RKO (cell line): ENCODE measurements at places on chromosomes 6 and 20.

DNA sequence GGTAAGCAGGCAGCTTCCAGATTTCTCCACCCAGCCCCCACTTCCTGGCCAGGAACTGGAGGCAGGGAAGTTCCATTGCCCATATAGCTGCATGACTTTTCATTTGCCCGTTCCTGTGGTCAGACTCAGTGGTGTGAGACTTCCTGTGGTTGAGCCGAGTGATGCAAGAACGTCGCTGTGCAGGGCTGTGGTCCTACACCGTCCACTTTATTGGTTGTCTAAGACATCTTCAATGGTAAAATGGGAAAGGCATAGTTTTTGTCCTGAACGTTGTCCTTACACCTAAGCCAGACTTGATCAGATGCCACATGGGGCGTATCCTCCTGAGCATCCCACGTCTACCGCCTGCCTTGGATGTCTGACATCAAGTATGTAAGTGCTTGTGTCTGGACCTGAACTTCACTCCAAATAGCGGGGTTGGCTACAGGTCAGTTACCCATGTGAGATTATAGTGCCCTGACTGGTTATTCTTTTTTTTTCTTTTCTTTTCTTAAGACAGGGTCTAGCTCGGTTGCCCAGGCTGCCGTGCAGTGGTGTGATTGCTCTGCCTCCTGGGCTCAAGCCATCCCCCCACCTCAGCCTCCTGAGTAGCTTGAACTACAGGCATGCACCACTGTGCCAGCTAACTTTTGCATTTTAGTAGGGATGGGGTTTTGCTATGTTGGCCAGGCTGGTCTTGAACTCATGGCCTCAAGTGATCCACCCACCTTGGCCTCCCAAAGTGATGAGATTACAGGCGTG is 25.9 kb upstream of the GTSF1L start:
- DNase-seq = no peak

GRCh38 chr6:111478749-111479148 is 4.3 kb downstream of the REV3L start:
- DNase-seq = peak; percentile 72

DNA sequence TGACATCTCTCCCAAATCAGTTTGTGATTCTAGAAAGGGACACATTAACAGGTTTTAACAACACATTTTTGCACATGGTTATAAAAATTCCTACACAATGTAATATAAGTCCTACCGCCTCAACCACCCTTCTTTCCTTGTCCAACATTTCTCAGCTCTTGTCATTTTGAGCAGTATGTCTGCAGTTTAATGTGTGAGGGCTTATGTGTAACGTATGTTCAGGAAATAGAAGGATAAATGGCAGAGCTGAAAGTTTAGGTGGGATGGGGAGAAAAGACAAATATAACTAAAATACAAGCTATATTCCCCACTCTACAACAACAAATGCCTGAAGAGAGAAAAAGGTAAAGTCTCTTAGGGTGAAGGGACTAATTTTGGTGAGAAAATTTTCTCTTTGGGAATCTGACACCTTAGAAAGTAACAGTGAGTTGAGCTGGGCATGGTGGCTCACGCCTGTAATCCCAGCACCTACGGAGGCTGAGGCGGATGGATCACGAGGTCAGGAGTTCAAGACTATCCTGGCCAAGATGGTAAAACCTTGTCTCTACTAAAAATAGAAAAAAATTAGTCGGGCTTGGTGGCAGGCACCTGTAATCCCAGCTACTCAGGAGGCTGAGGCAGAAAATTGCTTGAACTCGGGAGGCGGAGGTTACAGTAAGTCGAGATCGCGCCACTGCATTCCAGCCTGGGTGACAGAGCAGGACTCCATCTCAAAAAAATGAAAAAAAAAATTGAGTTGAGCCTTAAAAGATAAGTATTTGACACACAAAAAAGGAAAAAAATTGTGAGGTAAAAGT is 5.1 kb downstream of the PNRC1 start:
- DNase-seq = no peak

DNA sequence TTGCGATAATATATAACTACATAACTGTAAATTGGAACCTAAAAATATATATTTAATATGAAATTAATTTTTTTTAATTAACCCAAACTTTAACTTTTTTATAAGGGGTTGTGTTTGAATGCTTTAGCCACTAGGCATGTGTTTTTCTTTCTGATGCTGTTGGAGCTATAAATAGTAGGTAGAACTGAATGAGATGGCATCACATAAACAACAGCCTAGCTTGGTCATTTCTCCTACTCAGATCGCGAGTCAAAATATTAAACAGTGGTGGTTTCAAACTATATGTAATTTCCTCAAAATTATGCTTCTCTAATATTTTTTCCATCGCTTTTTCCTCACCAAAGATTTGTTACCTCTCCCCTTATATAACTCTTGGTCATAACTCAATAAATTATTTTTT is 243.2 kb downstream of the ARID1B start:
- peak; percentile 78 for DNase-seq

DNA sequence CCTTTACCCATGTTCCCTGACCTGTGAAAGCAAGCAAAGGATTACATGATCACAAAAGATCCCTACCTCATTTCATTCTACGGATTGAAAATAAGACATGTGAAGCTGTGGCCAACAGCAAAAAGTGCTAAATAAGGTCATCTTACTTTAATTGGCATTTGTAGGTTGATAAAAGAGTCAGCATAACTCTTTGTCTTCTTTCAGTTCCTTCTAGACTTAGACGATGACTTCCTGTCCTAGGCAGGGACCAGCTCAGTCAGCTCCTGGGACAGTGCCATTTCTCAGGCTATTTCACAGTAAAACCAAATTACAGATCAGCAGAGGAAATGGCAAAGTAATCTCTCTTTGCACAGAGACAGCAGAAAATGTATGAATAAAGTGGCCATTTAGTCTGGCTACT is 480.7 kb downstream of the RFPL4B start:
- no peak for DNase-seq

- no peak for DNase-seq
Measured at GRCh38 chr6:116409756-116410155, 39.0 kb downstream of the DSE start.

GRCh38 chr6:3072798-3073197 is 4.5 kb downstream of the RIPK1 start:
- DNase-seq = no peak

GRCh38 chr6:52994031-52994838 is 849 bp downstream of the GSTA4 start:
- DNase-seq = peak; percentile 61

DNA sequence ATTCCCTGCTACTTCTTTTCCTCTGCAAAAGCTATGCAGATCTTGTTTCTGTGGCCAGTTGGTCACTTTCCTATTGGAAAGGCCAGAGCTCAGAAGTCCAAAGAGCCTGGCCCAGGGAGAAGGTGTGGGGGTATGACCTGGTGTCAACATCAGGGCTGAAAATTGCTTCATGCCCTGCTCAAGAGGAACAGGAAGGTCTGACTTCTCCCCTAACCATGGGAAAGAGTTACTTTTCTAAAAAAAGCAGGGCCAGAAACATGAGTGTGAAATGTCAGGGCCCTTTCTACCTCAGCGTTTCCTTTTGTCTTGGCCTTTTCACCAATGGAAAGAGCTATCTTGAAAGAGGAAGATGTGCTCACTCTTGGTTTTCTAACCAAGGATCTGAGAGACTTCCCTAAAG is 117.4 kb downstream of the MAFB start:
- DNase-seq = no peak

DNA sequence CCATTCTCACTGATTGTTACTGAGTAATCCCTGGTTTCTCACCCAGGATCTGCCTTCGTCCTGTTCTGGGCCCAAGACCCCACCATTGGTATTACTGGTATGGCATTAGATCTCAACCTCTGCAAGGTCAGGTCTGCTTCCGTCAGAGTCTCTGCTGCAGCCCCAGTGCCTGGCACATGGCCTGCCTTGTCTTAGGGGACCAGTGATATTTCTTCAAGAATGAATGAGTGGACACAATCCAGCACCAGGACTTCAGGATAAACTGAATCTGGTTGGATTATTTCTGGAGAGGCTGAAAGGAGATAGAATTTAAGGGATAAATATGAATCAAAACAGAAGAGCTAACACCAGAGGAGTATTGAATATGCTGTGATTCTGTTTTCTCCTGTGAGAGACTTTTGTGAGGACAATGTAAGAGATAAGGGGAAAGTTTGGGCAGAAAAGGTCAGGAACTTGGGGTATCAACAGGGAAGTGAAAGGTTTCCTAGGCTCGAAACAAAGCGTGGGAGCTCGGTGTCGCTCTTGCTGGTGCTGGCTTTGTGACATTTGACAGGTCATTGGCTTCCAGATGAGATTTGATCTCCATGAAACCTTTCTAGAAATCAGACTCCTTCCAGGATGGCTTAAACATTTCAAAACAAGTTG is 53.9 kb downstream of the OSTM1 start:
- no peak for DNase-seq

- DNase-seq = no peak
Measured at GRCh38 chr20:40278673-40279072, 410.4 kb downstream of the MAFB start.

GRCh38 chr6:17987447-17987696 is at the start of gene KIF13A:
KIF13A (minus strand) TSS chr6:17987635; CDS start chr6:17987463, 172 bp downstream.
- DNase-seq = no peak

GRCh38 chr20:34985461-34986310 is 30.0 kb downstream of the MYH7B start:
- no peak for DNase-seq

DNA sequence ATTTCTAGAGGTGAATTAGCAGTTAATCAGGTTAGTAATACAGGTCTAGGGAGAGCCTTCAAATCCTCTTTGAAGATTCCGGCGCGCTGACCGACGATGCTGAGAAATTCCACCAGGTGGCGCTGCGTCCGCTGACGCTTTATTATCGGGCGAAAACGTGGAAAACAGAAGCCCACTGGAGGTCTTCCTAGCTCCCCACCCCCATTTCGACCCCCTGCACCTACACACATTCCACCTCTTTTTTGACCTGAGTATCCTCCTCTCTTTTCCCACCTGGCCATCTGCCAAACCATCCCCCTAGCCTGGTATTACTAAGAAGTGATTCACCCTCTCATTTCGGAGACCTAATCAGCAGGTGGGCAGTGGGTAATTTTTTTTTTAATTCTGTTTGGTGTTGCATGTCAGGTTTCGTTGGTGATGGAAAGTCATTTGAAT is 65.4 kb upstream of the RIN2 start:
- peak; percentile 46 for DNase-seq

- DNase-seq = no peak
Measured at GRCh38 chr6:130864344-130864743, 37.1 kb downstream of the SMLR1 start.

DNA sequence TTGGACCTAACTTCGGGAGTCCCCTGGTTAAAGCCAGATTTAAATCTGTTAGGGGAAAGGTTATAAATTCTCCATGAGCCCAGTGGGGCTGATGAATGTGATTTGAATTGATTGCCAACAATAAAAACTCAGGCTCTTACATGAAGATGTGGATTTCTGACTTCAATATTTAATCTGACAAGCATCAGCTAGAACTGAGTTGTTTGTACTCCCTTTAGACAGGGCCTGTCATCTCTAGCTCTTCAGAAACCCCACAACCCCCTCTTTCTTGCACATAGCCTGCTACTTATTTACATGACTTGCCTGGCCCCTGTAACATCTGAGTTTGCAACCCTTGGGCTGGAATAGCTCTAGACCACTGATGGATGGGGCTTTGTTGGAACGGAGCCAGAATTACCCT is 191.6 kb upstream of the PLCB4 start:
- DNase-seq = no peak

- DNase-seq = peak; percentile 13
Measured at GRCh38 chr20:17854307-17854903, 114.2 kb downstream of the SNX5 start.

DNA sequence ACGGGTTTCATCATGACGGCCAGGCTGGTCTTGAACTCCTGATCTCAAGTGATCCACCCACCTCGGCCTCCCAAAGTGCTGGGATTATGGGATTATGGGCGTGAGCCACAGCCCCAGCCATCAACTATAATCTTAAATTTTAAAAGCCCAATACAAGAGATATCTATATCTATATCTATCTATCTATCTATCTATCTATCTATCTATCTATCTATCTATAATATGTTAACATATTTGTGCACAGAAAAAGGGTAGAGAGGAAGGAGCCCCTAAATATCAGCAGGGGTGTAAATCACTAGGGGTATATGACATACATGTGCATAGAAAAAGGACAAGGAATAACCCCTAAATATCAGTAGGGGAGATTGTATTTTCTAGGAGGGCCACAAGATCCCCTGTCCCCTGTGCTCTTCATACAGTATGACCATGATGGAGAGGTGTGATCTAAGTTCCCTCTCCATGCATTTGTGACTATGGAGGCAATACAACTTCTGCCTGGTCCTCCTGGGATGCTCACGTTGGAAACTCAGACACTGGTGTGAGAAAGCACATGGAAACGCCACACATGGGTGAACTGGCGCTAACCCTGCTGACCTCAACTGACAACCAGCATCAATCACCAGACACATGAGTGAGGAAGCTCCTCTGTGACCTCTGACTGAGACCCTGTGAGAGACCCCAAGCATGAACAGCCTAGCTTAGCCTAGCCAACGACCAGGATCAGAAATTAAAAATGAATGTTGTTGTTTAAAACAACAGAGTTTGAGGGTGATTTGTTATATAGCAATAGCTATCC is 1.2 kb upstream of the SPATS1 start:
- no peak for DNase-seq

DNA sequence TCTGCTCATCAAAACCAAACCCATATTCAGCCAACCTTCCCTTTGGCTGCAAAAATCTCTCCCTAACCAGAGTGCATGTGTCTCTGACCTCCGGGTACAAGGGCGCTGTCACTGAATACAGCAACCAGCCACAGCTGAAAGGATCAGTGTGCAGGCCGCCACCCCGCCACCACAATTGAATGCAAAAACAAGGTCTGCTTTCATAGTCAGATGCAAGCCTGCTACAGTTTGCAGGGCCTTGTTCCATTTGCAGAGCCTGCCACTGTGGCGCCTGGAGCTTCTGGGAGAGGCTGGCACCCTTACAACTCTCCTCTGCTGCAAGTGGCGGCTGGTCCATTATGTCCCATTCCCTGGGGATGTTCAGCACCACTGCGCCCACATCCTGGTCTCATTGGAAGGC is 23.5 kb downstream of the MDGA1 start:
- DNase-seq = no peak

DNA sequence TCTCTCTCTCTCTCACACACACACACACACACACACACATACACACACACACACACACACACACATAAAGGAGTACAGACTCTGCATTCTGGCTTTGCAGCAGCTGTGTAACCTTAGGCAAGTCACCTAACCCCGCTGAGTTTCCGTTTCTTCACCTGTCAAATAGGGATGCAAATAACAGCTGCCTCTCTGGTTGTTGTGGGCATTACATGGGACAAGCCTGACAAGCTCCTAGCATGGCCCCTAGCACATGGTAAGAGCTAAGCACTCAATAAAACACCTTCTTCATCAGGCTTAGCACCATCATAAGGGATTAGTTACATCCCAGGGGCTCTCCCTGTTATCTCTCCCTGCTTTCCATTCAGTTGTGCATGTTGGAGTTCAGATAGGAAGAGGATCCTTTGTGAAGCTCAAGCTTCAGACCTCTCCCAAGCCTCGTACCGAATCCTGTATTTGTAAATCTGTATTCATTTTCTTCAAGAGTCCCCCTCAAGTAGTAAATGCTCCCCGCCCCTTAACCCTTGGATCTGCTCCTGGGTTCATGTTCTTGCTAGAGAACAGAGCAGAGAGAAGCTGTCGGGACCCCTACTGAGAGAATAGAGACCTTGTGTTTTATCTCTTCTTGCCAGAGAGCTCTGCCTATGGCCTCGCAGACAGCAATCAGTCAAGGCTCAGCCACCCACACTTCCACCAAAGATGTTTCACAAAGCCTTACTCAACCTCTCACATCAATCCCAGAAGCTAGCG is 2.2 kb downstream of the SLC13A3 start:
- no peak for DNase-seq
